ENCODE measurements at places on chromosomes 1 and 21.
A peak's percentile ranks its signal among the peaks of the same experiment; 100 is the strongest.

GRCh38 chr1:178311164-178311563, 185.6 kb downstream of the CLEC20A start:
- DNase-seq = no peak

DNA sequence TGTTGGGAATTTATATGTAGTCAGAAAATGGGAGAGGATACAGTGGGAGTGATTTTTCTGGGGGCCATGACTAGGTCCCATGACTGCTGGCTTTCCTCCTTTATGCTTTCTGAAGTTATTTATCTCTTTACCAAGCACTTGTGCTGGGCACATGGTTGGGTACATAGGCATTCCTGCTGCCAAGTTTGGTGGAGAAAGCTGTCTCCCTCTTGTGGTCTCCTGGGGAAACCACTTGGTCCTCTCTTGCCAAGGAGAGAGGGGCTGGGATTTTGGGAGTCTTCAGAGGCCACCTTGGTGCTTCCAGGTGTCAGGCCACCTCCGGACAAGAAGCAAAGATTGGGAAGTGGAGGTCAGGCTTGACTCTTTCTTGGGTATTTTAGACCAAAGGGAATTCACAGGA, 120.2 kb upstream of the KCNE2 start:
- peak; percentile 16 for DNase-seq

- DNase-seq = no peak
Measured at GRCh38 chr1:246152986-246153431, 354.1 kb downstream of the SMYD3 start.

- DNase-seq = no peak
Measured at GRCh38 chr1:189336115-189337100, 1141.3 kb downstream of the BRINP3 start.

- DNase-seq = no peak
Measured at GRCh38 chr1:190416239-190416638, 61.4 kb downstream of the BRINP3 start.

DNA sequence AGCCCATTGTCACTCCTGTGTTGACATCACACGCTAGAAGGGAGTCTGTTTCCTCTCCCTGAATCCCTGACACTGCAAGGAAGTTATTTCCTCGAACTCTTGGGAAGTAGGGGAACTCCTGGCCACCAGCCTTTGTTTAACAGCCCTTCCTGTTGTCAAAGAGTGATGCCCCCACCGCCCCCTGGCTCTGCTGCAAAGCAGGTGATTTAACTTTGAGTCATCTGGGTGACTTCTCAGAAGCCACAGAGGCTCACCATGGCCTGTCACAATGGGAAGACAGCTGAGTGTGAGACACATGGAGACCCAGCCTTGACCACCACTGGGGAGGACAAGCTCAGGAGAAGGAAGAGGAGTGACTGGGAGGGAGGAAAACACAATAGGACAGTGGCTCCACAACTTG, 182.8 kb downstream of the PSMG1 start:
- DNase-seq = no peak

DNA sequence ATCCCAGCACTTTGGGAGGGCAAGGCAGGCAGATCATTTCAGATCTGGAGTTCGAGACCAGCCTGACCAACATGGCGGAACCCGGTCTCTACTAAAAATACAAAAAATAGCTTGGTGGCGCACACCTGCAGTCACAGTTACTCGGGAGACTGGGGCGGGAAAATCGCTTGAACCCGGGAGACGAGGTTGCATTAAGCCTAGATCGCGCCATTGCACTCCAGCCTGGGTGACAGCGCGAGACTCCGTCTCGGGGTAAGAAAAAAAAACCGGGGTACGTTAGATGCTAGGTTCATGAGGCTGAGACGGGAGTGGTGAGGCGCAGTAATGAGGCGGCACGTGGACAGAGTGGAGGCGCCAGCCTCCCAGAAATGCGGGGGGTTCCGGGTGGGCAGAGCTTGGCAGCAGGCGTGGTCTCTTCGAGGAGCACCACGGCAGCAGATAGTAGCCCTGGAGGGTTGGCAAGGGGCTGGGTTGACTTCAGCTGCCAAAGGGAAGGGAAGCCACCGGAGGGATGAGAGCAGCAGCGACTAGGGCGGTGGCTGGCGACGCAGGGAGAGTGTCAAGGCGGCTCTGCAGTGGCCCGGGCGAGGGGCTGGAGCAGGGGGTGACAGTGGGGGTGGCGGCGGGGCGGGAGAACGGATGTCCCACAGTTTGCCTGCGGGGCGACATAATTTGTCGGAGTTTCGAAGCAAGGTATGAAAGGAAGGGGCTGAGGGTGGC, 832 bp downstream of the MRPL20 start:
- peak; percentile 30 for DNase-seq

GRCh38 chr1:170096806-170097340, 22.4 kb upstream of the KIFAP3 start:
- no peak for DNase-seq

GRCh38 chr1:159076438-159077119, at the start of gene AIM2:
Gene AIM2, minus strand, starts transcription at chr1:159076766. Its CDS starts 3,267 bp downstream, at chr1:159073499.
- DNase-seq = peak; percentile 60

DNA sequence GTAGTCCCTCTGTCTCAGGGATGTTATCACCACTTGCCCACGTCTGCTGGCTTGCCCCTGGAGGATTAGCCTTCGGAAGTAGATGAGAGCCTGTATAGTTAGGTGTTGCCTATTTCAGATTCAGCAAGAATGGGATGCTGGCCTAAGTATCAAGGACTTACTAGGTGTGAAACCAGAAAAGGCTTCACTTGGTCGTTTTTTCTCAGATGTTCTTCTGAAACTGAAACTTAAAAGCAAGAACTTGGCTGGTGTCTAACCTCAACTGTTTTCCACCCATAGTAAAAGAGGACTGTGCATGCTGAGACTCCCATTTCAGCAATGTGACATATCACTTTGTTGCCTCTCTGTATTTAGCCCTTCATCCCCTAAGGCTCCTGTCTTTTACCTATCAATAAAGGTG, 67.0 kb upstream of the LRRC53 start:
- DNase-seq = no peak

GRCh38 chr1:77831976-77832711, 52.7 kb downstream of the MIGA1 start:
- no peak for DNase-seq

DNA sequence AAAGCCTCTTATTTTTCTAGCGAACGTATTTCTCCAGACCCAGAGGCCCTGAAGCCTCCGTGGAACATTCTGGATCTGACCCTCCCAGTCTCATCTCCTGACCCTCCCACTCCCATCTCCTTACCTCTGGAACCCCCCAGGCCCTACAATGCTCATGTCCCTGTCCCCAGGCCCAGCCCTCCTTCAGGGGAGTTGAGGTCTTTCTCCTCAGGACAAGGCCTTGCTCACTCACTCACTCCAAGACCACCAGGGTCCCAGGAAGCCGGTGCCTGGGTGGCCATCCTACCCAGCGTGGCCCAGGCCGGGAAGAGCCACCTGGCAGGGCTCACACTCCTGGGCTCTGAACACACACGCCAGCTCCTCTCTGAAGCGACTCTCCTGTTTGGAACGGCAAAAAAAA, 68.7 kb downstream of the ALPL start:
- DNase-seq = no peak

GRCh38 chr1:84254703-84255238, 46.7 kb upstream of the SAMD13 start:
- no peak for DNase-seq

- DNase-seq = no peak
Measured at GRCh38 chr1:69648486-69648885, 80.8 kb downstream of the LRRC7 start.

DNA sequence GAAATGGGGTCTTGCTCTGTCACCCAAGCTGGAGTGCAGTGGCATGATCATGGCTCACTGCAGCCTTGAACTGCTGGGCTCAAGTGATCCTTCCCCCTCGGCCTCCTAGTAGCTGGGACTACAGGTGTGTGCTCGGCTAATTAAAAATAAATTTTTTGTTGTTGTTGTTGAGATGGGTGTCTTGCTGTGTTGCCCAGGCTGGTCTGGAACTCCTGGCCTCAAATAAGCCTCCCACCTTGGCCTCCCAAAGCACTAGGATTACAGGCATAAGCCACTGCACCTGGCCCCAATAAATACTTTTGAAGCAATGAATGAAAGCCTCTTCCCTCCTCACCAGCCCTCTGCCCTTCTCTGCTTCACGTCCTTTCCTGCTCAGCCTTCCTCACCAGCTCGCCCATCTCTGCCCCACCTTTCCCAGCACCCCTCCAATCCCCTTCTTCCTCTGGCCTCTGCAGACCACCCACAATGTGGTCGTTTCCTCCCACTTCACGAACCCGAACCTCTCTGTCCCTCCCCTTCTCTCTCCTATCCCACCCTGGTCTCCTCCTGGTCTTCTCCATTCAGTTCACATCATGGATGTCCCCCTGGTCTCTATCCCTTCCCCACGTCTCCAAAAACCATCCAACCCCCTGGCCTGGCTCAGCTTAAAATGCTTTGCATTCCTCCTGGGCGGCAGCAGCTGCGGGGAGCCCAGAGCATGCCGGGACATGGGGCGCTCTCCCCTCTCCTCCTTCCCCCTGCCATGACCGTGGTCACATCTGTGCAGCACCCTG, 38.4 kb downstream of the RAP1GAP start:
- no peak for DNase-seq

GRCh38 chr1:91831132-91831930, 54.6 kb downstream of the TGFBR3 start:
- no peak for DNase-seq

- no peak for DNase-seq
Measured at GRCh38 chr1:54111624-54112023, 41.2 kb downstream of the CDCP2 start.

DNA sequence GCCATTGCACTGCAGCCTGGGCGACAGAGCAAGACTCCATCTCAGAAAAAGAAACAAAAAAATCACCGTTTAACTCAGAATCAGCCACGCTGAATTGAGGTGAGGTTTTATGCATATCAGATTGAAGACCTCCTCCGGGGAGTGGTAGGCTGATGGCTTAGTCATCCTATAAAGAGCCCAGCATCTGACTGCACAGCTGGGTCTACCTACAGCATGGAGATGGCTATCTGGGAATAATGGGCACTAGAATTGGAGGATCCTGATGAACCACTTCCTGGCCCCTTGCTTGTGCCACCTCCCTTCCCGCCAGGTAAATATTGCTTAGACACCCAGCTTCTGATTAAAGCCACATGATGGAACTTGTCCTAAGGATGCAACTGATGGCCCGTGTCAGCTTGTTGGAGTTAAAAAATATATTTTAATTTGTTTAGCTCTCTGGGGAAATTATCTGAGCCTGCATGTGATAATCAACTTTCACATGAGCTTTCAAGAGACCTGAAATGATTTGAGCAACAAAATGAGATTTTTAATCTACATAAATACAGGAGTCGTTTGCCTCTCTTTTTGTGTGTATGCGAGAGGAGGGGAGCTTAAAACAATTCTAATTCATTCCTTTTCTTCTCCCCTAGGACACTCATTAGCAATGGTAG, 157.2 kb downstream of the KIF26B start:
- DNase-seq = no peak

DNA sequence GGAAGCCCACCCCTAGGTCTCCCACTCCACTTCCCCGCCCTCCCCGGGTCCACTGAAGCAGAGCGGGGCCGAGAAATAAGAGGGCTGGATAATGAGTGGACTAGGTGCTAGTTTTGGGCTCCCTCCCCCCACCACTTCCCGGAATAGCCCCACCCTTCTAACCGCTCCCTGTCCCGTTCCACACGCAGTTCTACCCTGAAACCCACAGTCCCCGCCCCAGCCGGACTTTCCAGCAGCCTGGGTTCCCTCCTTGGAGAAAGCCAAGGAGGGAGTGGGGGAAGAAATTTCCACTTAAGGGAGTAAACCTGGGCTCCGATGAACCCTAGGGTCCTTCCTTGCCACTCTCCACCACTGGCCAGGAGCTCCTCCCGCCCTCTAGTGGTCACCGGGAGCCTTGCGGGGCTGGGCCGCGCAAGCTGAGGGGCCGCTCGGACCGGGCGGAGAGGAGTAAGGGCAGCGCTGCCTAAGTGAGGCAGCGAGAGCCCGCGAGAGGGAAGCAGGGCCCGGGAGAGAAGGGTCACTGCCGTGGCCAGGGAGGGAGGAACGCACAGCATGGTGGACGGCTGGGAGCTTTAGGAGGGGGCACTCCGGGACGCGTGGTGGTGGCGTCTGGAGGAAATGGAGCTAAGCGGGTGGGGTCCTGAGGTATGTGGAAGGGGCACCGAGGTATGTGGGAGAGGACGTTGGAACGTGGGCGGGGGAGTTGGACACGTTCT, 14.3 kb downstream of the THBS3 start:
- peak; percentile 82 for DNase-seq

GRCh38 chr1:203600782-203601513, 25.7 kb upstream of the ATP2B4 start:
- no peak for DNase-seq

- DNase-seq = no peak
Measured at GRCh38 chr1:210222340-210223006, 10.1 kb upstream of the SERTAD4 start.

DNA sequence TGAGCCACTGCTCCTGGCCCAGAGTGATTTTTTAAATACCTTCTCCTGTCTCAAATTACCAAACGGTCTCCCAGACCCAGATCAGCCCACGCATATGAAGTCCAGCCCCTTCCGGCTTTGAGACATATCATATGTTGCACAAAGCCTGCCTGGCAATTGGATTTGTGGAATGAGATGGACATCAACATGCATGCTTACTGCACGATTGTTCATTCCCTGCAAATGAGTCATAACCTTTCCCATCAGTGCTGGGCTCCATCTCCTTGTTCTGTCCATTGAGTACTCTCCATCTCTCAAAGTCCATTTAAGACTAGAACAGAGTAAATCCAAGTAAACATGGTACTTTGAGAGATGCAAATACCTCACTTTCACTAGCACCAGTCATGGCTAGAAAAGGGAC, 612.2 kb upstream of the USP24 start:
- DNase-seq = no peak

DNA sequence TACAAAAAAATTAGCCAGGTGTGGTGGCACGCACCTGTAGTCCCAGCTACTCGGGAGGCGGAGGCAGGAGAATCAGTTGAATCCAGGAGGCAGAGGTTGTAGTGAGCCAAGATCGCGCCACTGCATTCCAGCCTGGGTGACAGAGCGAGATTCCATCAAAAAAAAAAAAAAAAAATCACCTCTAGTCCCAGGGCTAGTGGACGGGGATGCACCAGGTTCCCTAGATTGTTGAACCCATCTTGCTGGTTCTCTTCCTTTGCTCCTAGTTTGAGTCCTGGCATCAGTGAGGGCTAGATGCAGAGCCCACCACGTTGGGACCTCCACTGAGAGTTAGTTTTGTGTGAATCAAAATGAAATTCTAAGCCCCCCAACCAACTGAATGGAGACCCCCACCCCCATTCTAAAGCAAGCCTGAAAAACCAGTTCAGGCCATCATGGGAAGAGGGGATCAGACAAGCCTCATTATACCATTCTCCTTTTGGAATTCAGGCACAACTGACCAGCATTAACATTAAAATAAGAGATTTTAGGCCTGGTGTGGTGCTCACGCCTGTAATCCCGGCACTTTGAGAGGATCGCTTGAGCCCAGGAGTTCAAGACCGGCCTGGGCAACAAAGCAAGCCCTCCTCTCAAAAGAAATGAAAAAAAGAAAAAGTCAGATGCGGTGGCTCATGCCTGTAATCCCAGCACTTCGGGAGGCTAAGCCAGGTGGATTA, 17.9 kb upstream of the L1TD1 start:
- DNase-seq = no peak

DNA sequence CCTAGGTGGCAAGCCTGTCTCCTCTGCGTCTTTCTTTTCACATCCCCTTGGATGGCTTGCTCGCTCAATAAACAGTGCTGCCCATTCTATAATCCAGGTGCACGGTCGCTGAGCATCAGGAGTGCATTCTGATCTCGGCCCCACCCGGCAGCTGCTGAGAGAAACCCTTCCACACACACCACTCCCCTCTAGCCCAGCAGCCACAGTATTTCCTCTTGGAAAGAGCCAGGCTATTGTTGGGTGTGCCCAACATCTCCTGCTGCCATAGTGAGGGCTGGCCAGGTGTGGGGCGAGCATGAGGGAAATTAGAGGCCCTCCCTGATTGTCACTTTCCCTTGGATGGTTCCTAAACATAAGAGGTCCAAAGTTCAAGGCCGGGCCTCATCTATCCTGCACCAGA, 24.7 kb downstream of the GPA33 start:
- no peak for DNase-seq

Measured in stimulated activated CD4-positive, alpha-beta T cell treated with anti-CD3 and anti-CD28 coated beads, Interleukin-2, amount 100 ng/mL, for 24 hours (primary cell).